Right lobe of liver (tissue), 6 donors: ENCODE measurements at places on chromosomes 6 and 20.
A peak's percentile ranks its signal among the peaks of the same experiment; 100 is the strongest.

DNA sequence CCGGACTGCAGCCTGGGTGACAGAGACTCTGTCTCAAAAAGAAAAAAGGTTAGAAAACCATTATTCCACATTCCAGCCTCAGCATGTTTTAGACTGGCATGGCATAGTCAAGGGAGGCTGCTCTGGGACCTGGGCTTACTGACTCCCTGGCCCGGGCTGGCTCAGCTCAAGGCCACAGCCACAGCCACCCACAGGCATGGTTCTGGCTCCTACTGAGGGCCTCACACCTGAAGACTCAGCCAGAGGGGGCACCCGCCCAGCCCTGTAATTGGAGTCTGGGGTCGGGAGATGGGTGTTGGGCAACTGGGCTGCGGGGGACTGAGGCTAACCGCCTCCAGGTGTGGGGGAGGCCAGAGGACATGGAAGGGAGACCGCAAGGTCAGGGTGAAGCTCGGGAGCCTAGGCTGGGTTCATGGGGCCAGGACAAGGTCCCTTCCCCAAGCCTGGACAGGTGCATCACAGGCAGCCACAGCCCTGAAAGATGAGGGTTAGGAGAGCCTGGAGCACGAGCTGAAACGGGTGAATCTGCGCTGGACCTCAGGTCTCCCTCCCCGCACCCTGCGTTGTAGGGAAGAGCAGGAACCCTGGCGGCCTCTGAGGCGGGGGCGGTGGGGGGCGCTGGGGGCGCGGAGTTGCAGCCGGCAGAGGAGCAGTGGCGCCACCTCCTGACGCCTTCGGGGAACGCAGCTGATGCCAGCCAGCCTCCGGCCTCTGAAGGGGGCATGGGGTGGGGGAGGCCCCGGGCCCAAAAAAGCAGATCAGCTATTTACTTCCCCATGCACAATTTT lies 67.7 kb upstream of the SRSF6 start:
- DNase-seq: no peak

DNA sequence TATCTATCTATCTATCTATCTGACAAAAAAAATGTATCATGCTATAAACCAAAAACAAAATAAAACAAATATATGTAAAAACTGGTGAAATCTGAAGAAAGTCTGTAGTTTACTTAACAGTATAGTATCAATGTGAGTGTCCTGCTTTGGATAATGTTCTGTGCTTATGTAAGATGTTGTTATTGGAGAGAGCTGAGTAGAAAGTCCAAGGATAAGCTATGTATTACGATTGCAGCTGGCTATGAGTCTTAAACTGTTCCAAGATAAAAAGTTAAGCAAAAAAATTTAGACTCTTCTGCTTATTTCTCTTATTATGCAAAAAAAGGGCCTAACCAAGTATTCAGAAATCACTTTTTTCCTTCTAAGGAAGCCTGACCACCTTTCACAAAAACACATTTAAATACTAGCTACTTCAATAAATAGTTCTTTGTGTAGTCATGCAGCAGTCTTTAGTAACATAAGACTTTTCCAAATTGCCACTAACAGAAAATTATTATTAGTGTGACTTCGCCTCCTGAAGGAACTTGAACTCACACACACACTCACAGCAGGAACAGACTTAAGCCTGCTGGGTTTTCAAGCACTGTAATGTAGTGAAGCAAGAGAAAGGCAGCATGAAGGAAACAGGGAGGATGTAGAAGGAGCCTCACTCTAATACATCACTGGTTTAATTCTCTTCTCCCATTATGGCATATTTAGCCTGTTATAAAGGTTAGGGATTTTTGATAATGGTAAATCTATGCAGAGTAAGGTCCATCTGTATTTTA lies 265.8 kb upstream of the GJE1 start:
- no peak for DNase-seq

- peak; percentile 48 for DNase-seq
Measured at GRCh38 chr6:114747995-114748625, 405.3 kb upstream of the HS3ST5 start.

- no peak for DNase-seq
Measured at GRCh38 chr20:17635332-17636244, 46.5 kb downstream of the RRBP1 start.

GRCh38 chr6:38459291-38459690 lies 180.4 kb downstream of the BTBD9 start:
- no peak for DNase-seq

GRCh38 chr20:38633577-38634093 lies 32.0 kb downstream of the ARHGAP40 start:
- peak; percentile 35 for DNase-seq

GRCh38 chr6:136751522-136751956 lies 40.7 kb downstream of the MAP3K5 start:
- DNase-seq: no peak

DNA sequence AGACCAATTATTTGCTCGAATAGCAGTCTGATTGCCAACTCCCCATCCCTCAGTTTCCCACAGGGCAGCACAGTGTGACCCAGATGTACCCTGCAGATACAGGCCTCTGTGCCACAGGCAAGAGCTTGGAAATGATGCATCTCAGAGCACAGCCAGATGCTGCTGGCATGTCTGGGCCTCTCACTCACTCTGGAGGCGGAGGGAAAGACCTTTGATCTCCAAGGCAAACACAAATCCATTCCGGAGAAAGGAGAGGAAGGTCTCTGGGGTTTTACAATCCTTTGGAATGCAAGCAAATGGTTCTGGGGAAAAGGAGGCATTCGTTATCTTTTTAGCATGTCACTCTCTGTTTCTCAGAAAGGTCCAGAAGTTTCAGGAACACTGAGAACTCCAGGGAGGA lies 74.2 kb downstream of the RIOK1 start:
- DNase-seq: no peak

- no peak for DNase-seq
Measured at GRCh38 chr6:42440027-42440426, 11.7 kb downstream of the TRERF1 start.
